ENCODE measurements at places on chromosomes 6 and 20. TPM values are rescaled to one million over a fixed set of nuclear protein-coding genes. Genes with fewer than 3 reads are reported as not detected.

The CST7 gene
- total RNA-seq = not detected

The BFSP1 gene
- 8.0 TPM for total RNA-seq

The KIAA0408 gene
- total RNA-seq = 5.8 TPM

The VWA7 gene
- not detected for total RNA-seq

The TRPC4AP gene
- 36.8 TPM for total RNA-seq

The CEP250 gene
- 13.3 TPM for total RNA-seq

The GJA10 gene
- not detected for total RNA-seq

The RFX6 gene
- total RNA-seq = not detected

GRCh38 chr6:116568111-116568510, 3.2 kb upstream of the RWDD1 start:
- no peak for DNase-seq

- DNase-seq = no peak
These were observed 55.5 kb downstream of the FOXC1 start for GRCh38 chr6:1665214-1665613.

- no peak for DNase-seq
These were observed 117.2 kb downstream of the SOBP start for GRCh38 chr6:107607116-107607515.

DNA sequence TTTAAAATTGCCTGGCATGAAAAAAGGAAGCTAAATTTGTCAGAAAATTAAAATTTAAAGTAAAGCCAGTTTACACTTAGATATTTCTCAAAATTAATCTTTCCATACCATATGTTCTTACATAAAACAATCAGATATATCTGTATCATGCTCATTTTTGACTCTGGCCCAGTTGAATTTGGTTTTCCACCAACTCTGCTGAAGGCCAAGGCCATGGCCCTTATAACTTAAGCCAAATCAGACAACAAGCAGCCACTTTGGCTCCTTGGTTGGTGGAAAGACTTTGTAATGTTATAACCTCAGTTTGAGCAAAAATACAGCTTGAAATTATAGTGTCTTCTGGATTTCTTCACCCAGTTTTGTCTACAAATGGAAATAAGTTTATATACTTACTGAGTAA, 97.3 kb downstream of the CENPW start:
- no peak for DNase-seq

- DNase-seq = no peak
These were observed 25.4 kb downstream of the GABRR2 start for GRCh38 chr6:89289710-89290109.

GRCh38 chr20:21358737-21359136, 38.6 kb downstream of the NKX2-4 start:
- DNase-seq = no peak

DNA sequence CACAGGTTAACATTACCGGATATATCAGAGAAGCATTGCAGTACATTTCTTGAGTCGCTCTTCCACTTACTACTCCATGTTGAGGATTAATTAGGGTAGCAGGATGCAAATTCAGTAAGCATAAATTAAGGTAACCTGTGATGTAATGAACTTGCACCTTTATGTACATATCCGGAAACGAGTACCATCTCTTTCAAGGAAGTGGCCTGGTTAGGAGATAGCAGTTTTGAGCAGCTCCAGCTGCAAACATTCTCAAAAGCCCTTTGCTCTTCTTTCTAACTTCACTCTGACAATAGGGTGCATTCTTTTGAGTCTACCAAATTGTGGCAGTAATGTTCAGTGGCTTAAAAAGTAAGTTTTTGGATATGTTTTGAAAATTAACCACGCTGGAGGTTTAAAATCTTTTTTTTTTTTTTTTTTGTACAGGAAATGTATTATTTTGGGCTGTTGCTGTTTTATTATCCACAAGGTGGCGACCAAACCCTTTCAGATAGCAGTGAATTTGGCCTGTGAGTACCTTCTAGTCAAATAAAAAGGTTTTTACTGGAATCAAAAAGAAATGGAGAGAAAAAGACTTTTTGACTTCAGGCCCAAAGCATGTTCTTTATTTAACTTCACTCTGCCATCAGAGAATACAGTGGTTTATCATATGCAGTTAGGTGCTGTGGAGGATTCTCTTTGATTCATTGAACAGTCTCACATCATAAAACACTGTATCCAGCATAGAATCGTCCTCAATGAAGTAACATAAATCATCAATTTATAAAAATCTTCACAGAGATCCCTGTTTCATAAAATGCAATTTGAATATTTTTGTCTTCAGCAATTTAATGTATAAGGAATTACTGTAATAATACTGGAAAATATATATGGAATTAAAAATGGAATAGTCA, 8.9 kb downstream of the FAM217B start:
- peak; percentile 51 for DNase-seq

DNA sequence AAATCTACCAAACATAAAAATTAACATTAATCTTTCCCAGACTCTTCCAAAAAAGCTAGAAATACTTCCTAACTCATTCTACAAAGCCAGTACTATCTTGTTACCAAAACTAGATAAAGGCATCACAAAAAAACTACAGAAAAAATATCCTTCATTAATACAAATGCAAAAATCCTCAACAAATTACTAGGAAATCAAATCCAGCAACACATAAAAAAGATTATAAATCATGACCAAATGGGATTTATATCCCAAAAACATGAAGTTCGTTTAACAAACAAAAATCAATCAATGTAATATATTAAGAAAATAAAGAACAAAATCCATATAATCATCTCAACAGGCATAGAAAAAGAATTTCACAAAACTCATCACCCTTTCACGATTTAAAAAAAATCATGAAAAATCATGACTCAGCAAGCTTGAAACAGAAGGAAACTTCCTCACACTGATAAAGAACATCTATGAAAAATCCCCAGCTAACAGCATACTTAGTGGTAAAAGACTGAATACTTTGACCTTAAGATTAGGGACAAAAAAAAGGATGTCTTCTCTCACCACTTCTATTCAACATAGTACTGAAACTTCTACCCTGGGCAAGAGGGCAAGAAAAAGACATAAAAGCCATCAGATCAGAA, 43.2 kb downstream of the RANBP9 start:
- no peak for DNase-seq

- DNase-seq = no peak
These were observed 44.2 kb downstream of the AKAP12 start for GRCh38 chr6:151284012-151284411.

DNA sequence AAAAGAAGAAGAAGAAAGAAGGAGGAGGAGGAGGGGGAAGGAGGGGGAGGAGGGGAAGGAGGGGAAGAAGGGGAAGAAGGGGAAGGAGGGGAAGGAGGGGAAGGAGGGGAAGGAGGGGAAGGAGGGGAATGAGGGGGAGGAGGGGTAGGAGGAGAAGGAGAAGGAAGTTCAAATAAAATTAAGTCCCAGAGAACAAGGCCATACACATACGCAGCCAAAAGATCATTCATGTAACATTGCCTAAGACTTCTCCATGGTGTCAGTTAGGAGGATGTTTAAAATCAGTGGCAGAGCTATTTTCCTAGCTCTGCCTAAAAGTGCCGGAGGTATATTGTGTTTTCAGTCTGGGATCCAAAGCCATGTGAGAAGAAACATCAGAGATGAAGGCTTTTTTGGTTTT, 75.8 kb downstream of the PLCB4 start:
- DNase-seq = no peak

- DNase-seq = no peak
These were observed 7.9 kb downstream of the IBTK start for GRCh38 chr6:82239597-82239996.

- DNase-seq = no peak
These were observed 528.1 kb downstream of the CDH26 start for GRCh38 chr20:60486315-60486714.

GRCh38 chr6:130129762-130130246, 92.9 kb downstream of the SAMD3 start:
- no peak for DNase-seq

DNA sequence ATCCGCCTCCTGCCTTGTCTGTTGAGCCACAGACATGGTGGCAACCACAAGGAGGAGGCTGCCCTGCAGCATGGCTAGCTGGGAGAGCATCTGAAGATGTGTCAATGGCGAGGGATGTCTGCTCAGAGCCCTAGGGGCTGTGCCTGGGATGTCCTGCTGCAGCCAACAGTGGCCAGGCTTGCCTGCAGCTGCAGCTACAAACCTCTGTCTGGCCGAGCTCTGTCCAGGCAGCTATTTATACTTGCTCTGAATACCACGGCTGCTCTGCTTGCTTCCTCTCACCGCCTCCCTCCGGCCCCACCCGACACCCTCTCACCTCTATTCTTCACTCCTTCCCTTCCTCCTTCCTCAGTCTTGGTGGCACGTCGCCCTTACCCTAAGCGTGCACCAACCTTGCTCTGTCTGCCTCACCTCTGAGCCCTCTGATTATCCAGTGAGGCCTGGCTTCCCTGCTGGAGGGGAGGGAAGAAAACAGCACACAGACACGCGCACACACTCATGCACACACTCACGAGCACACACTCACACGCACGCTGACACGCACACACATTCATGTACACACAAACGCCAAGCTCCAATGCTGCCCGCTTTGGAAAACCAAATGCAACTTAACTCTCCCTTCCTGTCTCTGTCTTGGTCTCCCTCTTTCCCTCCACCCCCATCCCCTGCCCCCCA, at the start of gene ANGPT4:
Gene ANGPT4, minus strand, starts transcription at position 210 of the 675 bp plus-strand sequence. Its CDS starts 120 bp downstream, at position 90.
- no peak for DNase-seq

- no peak for DNase-seq
These were observed 348.3 kb downstream of the DHX35 start for GRCh38 chr20:39310363-39310995.

DNA sequence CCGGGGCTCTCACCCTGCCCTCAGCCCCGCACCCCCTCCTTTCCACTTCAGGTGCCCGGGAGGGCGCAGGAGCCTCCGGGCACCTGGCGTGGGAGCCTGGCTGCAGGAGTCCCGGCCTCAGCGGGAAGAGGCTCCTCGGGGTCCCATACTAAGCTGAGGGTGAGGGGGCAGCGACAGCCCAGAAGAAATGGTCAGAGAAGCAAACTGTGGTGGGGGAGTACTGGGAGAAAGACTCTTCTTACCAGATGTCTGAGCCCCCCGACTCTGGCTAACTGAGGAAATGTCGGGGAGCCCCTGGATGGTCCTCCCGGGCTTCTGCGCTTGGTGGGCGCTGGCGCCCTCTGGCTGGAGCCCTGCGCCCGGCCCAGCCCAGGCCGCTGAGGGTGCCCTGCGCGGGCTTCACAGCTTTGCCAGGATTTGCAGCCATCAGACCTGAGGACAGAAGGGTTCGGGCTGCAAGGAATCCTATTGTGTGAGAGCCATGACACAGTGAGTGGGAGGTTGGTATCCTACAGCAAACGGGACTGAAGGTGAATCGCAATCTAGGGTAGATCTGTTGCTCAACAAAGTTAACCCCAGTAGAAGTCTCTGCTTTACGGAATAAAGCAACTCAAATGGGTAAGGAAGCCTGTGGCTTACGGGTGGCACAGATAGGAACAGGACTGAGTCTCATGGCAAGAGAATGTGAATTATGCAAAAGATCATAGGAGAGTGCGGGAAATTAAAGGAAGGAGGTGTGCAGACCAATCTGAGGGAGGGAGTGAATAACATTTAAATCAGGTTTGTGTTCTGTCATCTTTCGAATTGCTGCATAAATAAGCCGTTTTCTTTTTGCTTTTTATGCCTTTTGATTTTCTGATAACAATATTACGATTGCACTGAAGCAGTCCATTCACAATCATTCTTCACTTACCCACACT, 639 bp upstream of the RCAN2 start:
- peak; percentile 81 for DNase-seq

DNA sequence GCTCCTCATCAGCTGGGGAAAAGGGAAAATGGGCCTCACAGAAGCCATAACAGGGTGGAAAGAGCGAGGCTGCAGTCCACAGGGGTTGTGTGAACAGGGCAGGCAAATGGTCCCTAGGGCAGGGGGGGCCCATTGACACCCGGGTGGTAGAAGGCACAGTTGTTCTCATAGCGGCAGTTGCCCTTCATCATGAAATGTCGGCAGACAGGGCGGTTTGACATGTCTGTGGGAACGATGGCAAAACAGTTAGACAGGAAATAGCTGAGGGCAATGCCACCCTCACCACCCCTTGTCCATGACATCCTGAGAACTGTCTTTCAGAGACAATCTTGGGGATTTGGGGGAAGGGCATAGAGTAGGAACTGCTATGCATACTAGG, 15.6 kb downstream of the PPP1R10 start:
- DNase-seq = no peak

- DNase-seq = no peak
These were observed 28.4 kb downstream of the DPPA5 start for GRCh38 chr6:73325656-73326055.

DNA sequence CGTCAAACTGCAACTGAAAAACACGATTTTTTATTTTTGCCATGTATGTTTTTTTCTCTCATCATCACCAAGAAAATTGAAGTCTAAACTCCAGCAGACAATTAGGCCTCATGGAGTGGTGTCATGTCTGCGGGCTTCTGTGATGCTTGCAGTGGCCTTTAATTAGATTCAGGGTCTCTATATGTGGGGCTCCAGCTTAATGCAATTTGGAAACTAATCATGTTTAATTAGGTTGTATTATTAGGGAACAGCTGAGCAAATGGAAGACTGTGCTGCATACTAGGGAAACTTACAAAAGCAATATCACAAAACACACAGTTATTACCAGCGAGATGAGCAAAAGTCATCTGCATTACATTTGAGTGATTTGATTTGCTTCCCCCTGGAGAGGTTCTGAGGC, 132.9 kb upstream of the PMEPA1 start:
- no peak for DNase-seq

- no peak for DNase-seq
These were observed 93.5 kb downstream of the B3GAT2 start for GRCh38 chr6:70863343-70863742.

GRCh38 chr6:144853603-144854002, 568.5 kb downstream of the UTRN start:
- no peak for DNase-seq

DNA sequence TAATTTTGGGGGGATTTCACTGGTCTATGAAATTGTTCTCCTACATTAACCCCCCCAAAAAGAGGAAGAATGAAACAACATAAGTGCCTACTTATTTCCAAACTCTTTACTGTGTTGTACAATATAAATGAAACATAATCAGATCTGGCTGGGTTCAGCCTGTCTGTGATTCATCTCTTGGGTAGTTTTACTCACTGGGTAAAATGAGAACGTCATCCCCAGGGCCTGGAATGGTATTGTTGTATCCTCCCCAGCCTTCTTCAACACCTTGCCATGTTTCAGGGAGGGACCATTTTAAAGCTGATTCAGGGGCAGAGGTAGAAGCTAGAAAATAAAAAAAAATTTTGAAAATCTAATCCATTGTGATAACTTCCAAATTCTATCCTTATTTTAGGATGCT, 256.7 kb downstream of the PKHD1 start:
- DNase-seq = no peak

- no peak for DNase-seq
These were observed 98.7 kb downstream of the ADGRG6 start for GRCh38 chr6:142400495-142400894.

DNA sequence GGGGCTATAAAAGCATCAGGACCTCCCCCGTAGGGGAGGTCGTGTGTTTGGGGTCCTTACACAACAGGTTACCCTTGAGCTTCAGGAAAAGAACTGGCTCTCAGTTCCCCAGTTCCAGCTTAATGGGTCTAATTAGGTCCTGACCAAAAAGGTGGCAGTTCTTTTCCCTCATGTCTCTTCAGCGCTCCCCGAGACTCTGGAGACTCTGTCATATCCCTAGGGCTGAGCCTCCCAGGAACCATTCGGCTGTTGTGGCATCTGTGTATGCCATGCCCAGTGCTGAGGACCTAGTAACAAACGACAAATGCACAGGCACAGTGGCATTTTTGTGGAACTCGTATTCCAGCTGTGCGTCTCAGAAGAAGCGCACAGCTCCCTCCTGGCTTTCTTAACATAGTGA, 14.6 kb downstream of the PRDM1 start:
- no peak for DNase-seq

Measured in SJSA1 (cell line).